ENCODE measurements at places on chromosomes 4 and X.

DNA sequence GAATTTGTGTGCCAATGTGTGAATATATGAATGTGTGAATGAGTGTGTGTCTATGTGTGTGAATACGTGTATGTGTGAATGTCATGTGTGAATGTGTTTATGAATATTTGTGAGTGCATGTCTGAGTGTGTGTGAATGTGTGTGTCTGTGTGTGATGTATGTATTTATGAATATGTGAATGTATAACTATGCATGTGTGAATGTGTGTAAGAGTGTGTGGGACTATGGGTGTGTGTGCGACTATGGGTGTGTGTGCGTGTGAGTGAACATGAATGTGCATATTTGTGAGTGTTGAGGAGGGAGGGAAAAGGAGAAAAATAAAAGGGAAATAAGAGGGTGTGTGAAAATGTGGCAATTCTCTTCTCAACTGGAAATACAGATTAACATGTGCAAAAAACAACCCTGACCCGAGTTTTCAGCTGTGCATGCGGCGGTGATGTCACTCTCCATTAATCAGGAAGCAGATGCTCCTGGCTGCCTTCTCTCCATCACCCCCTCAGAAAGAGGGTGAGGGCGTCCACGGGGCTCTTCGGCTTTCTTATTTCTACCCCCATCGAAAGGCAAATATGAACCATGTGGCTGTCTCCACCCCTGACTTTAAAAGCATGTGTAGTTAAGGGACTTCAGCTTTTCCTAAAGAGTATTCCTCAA lies 219.8 kb downstream of the MAML3 start:
- no peak for DNase-seq

GRCh38 chrX:154813801-154814200 lies 8.5 kb upstream of the MPP1 start:
- no peak for DNase-seq

DNA sequence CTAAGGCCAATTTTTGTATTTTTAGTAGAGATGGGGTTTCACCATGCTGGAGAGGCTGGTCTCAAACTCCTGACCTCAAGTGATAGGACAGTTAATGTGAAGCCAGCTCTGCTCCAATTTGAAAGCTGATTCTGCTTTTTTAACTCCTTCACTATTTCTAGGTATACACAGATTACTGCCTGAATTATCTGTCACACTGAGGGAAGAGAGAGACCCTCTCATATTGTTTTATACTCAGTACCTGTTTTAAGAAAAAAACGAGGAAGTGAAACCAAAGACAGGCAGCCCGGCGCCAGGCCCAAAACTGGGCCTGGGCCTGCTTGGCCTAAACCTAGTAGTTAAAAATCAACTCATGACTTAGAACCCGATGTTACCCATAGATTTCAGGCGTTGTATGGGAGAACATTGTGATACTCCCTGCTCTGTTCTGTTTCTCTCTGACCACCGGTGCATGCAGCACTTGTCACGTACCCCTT lies 1601.5 kb upstream of the PCDH10 start:
- DNase-seq = no peak

DNA sequence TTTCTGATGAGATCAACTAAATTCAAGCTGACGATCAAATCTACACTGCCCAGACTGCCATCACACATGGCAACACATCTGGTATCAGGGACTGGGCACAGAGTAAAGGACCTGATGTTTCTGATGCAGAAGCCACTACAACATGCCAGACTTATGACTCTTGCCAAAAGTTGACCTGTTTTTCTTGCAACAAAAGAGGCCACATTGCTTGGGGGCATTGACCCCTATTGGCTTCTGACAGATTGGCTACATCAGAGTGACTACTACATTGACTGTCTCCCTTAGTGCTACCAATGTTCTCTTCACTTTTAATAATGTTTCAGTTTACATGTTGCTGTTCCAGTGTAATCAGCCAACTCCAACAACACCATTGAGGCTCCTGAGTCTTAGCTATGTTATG lies 15.3 kb upstream of the SMIM10 start:
- DNase-seq = no peak

GRCh38 chrX:80803495-80803894 lies 6.2 kb downstream of the BRWD3 start:
- DNase-seq = no peak

- DNase-seq = no peak
Measured at GRCh38 chr4:112633477-112634235, 3.1 kb downstream of the ZGRF1 start.

DNA sequence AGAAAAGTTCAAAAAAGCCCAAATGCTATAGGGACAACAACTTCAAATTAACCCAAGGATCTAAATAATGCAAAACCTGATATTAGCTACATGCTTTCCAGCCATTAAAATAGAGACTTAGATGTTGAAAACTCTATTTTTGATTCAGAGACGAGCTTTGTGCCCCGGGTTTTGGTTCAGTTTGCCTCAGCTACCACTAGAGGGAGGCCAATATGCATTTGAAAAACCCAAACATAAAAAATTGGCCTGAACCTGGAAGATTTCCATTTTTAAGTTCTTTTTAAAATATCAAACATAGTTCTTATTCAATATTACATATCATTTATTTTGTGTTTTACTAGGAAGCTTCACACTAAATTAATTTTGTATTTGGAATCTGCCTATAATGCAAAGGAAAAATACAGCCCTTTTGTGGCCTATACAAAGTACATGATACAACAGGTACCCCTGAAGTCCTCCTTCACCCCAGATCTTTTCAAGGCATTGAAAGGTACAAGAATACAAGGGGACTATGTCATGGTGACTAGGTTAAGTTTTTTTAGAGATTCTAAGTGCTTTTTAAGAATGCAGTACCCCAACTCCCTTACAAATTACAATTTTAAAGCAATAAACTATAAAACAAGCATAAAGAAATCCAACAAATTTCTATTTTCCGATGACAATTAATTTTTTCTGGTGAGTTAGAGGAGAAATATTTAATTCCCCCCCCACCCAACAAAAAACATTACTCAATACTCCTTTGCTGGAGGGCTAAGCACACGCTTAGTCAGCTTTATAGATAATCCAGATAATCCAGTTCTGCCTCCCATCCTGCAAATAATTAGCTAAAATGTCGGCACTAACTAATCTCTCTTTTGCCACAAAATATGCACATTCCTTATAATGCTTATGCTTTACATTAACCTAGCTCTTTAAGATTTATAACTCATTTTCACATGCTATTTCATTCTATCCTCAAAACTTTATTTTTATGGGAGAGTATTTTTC lies 97.7 kb upstream of the PTPN13 start:
- peak; percentile 21 for DNase-seq

DNA sequence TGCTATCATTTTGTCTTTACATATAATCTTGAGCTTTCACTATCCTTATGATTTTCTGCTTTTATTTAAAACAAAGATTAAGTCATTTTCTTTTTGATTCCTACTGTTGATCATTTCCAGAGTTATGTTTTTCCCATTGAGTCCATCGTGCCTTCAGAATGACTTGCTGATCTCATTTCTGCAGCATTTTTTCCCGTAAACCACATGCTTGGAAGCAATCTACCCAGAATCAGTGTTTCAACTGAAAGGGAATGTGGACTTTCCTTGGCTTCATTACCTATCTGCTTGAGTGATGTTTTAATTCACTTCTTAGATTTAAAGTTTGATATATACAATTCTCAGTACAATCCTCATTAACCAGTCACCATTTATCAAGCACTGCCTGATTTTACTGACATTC lies 192.4 kb upstream of the FSTL5 start:
- DNase-seq = no peak

GRCh38 chr4:187993827-187994226 lies 1.7 kb upstream of the ZFP42 start:
- no peak for DNase-seq

DNA sequence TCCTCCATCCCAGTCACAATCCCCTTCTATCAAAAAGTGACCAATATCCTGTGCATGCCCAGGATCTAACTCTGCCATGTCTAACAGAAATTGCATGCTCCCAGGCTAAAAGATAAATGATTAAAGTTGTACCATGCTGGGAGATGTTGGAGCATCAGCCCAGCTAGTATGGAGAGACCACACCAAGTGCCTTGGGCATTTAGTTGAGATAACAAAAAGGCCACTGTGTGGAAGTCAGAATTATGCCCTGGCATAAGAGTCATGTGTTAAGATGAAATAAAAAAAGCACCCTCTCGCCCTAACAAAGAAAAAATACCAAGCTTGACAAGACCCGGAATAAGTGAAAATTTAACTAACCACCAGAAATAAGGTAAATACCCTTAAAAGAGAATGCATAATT lies 155.9 kb upstream of the CENPE start:
- no peak for DNase-seq

DNA sequence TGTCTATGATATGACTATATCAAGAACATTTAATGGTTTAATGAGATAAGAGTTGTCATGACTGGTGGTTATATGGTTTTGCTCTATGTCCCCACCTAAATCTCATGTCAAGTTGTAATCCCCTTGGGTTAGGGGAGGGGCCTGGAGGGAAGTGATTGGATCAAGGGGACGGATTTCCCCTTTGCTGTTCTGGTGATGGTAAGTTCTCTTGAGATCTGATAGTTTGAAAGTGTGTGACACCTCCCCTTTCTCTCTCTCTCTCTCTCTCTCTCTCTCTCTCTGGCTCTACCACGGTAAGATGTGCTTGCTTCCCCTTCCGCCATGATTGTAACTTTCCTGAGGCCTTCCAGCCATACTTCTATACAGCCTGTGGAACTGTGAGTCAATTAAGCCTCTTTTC lies 803.4 kb downstream of the TRIML1 start:
- DNase-seq = no peak

DNA sequence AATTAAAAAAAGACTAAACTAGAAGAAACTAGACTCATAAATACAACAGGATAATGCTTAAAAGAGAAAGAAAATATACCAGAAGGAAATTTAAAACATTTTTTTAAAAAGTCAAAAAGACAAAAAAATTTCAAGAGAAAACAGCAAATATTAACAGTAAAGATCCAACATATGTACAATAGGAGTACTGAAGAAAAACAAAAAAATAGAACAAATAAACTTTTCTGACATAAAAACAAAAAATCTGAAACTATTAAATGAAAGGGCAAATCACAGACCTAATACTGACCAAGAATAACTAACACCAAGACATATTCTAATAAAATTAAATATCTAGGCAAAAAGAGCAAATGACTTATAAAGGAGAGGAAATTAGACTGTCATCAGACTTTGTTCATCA lies 11.5 kb downstream of the DNAJB14 start:
- no peak for DNase-seq

GRCh38 chr4:174564529-174564928 lies 42.2 kb upstream of the HPGD start:
- no peak for DNase-seq

DNA sequence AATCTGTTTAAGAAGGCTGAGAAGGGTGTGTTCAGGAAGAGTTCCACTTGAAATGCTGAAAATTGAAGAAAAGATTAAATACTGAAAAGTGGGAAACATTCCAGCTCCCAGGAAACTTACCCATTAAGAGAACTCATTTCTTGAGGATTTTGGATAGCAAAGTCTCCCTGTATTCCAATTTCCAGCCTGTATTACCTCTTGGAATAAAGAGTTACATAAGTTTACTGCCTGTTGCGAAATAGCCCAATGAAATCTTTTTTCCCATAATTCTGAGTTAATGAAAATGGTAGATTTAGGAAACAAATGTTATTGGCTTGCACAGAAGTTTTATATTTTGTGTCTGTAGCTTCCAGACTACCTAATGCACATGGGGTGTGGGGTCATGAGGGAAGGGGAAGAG lies 12.0 kb downstream of the NHSL2 start:
- no peak for DNase-seq

- DNase-seq = no peak
Measured at GRCh38 chr4:114396808-114397207, 201.8 kb upstream of the UGT8 start.

GRCh38 chr4:6596948-6597347 lies 22.0 kb downstream of the MAN2B2 start:
- DNase-seq = no peak

GRCh38 chr4:35562861-35563260 lies 681.5 kb downstream of the ARAP2 start:
- no peak for DNase-seq

DNA sequence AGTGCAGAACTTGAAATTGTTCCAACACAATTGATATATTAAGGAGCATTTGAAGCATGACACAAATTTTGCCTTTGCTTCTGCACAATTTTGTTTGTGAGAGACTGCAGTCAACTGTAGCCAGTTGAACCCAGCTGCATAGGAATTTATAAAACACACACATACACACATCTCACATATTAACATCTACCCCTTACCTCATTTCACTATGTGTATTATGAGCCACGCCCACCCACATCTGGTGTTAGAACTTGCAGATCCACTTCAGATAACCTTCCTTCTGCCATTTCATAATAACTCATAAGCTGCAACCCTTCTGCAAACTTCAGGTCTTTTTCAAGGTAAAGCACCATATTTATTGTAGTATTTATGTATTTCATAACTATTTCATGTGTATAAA lies 188.1 kb upstream of the WDFY3 start:
- DNase-seq = no peak

GRCh38 chr4:181870326-181870725 lies 372.9 kb upstream of the TENM3 start:
- DNase-seq = no peak

DNA sequence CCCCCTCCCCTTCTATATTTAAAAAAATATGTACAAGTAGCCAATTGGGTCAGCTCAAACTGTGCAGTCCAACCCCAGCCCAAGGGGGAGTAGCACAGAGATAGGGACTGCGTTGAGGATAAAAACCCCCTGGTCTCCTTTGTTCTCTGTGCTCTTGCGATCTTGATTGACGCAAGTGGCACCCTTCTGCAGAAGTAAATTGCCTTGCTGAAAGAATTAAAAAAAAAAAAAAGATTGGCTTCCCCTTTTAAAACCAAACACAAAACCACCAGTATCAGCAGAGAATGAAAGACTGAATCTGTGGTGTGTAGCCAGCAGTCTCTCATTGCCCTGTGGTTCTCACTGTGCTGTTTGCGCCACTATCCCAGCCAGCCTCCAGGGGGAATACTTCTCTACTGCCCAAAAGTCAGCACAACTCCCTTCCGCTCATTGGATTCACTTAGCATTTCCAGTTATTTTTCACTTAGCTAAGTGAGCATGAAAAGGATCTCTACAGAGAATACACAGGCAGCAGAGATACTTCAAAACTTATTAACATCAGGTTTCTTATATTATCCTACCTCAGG lies 29.7 kb downstream of the MANBA start:
- DNase-seq = no peak
